ENCODE measurements at places on chromosomes 11 and 22.

GRCh38 chr22:42692239-42693054, 28.2 kb downstream of the A4GALT start:
- DNase-seq, result peak; percentile 23

- peak; percentile 87 for DNase-seq
Observed at GRCh38 chr11:75474878-75475766, 42.1 kb upstream of the KLHL35 start.

DNA sequence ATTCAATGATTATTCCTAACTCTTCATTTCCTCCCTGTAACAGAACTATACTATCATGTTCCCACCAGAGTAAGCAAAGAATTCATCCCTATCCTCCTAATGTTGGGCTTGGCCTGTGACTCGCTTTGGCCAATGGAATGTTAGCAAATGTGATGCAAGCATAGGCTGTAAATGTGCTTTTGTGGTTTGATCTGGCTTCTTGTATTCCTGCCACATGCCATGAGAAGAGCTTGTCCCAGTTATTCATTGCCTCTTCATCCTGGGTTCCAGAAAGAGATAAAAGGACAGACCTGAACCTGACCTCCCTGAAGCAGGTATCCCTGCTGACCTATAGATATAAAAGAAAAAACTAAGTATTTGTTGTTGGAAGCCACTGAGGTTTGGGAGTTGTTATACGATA, 51.0 kb downstream of the SYTL2 start:
- no peak for DNase-seq

- DNase-seq, result no peak
Observed at GRCh38 chr11:120744016-120744994, 232.8 kb downstream of the GRIK4 start.

GRCh38 chr11:114157476-114158050, 98.1 kb downstream of the ZBTB16 start:
- no peak for DNase-seq

DNA sequence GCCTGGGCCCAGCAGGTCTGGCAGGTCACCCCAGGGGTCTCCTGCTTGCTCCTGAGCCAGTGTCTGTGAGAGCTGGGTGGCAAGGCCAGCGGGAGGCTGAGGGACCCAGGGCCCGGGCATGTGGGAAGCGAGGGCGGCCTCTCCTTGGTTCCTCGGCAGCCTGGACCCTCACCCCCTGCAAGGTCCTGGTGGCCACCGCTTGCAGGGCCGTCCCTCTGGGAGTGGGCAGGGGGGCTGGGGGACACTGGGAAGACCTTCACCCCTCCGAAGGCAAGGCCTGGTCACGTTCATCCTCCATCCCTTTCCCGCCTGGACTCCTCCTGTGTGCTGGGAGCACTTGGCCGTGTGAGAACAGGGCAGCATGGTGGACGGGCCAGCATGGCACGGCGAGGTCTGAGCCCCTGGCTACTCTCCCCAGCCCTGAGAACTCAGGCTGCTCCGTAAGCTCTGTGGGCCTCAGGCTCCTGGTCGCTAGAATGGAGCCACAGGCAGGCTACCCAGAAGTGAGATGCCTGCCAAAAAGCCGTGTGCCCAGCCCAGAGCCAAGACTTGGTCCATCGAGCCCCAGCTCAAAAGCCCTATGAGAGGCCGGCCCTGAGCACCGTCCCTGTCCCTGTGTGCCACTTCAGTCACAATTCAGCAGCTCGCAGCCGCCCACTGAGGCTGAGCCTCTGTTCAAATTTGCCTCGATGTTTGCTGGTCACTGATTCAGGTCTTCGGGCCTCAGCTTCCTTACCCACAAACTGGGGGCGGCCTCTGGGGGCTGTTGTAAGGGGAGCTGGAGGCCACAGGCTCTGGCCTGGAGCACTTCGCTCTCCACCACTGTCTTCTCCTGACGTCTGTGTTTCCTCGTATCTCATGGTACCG, 45.0 kb downstream of the IGLL1 start:
- no peak for DNase-seq

- no peak for DNase-seq
Observed at GRCh38 chr22:23267226-23268043, 87.1 kb downstream of the BCR start.

DNA sequence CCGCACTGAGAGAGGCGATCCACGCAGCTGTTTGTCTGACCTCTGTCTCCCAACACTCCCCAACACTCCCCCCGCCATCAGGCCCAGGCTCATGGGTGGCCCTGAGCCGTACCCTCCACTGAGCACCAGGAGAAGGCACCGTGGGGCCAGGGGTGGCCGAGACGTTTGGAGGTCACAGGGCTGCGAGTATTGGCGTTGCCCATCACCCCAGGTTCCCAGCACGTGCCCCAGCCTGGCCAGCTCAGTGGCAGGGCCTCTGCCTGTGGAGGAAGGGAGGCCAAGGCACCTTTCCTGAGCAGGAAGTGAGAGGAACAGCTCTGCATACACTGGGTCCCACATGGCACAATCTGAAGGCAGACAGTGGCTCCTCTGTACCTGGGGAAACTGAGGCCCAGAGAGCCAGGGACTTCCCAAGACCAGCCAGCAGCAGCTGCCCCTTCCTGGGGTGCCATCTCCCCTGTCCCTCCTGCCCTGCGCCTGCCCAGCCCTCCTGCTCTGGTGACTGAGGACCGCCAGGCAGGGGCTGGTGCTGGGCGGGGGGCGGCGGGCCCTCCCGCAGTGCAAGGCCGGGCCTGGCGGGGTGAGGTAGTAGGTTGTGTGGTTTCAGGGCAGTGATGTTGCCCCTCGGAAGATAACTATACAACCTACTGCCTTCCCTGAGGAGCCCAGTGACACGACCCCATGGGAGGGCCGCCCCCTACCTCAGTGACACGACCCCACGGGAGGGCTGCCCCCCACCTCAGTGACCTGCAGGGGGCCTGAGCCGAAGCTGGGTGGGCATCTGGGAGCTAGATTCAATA, 37.0 kb upstream of the PPARA start:
- no peak for DNase-seq

DNA sequence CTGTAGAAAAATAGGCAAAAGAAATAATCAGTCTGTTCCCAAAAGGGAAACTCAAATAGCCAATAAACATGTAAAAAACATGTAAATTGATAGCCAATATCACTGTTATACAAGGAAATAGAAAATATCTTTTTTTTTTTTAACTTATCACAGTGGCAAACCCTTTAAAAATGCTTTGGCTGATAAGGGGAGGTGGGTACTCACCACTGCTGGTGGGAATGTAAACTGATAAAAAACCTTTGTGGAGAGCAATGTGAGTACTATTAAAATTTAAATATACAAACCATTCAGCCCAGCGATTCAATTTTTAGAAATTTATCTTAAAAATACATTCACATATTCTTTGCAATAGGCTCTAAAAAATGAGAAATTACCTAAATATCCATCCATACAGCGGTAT, 3.6 kb downstream of the RPUSD4 start:
- no peak for DNase-seq

DNA sequence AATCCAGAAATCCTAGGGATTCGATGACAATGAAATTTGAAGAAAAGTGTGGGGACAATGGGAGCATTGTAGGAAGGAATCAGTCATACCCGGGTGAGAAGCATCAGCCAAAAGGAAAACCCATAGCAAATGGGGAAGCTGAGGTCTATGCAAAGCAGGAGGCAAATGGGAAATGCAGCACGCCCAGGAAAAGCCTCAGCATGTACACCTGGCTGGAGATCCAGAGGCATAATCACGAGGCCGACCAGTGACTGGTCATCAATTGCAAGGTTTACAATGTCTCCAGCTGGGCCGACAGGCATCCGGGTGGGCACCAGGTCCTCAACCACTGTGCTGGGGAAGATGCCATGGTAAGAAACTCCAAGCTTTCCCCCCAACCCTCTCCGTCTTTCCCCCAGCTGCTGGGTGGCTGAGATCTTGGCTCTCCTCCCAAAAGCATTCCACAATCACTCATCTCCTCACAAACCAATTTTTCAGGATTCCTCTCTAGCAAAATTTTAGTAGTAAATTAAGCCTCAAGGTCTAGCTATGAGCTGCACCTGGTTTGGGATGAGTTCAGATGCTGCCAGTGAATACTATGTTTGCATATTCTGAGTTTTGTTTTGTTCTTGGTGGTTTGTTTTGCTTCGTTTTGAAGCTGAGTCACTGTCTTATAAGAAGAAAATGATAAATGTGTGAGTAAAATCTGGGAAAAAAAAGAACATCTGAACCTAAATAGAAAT, 98.0 kb upstream of the OR5AK2 start:
- DNase-seq, result no peak

DNA sequence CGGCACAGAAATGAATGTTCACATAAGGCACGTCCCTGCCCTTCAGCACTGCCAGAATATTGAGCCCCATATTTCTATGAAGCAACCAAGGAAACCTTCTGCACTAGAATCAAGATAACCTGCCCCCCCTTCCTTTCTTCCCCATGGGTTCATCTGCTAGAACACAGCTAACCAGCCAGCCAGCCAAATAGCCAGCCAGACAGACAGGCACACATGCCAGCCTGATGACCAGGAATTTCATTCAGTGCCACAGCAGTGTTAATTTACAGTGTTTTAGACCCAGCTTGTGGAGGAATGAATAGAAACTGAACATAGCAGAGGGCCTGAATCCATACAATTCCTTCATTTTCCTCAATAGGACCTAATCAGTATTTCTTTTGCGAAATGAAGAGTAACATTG, 57.0 kb downstream of the TENM4 start:
- DNase-seq, result no peak

DNA sequence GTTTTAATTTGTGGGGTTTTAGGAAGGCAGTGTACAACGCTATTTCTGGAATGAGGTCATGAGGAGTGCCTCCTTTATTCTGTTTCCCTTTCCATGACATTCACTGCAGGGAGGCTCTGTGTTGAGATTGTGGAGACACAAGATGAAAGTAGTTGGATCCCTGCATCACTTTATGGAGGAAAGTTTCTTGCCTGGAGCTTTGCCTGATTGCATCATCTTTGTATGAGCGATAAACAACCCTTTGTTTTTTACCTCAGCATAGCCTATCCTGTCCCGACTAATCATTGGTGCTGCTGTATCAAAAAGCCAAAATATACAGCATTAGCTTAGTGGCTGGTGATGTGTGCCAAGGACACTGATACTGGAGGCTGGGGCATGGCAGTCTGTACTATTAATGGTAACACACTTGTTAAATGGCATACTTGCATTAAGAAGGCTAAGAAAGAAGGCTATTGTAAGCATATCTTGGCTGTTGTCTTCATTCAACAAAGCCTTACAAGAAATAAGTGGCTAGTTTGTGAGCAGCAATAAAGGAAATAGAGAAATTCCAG, 31.2 kb upstream of the SLC5A4 start:
- DNase-seq, result no peak

- DNase-seq, result no peak
Observed at GRCh38 chr11:11243209-11243589, 109.9 kb downstream of the CSNK2A3 start.

- DNase-seq, result peak; percentile 85
Observed at GRCh38 chr11:119065369-119065768, 2.2 kb upstream of the VPS11 start.

GRCh38 chr11:46050662-46051061, 70.6 kb downstream of the PHF21A start:
- no peak for DNase-seq

DNA sequence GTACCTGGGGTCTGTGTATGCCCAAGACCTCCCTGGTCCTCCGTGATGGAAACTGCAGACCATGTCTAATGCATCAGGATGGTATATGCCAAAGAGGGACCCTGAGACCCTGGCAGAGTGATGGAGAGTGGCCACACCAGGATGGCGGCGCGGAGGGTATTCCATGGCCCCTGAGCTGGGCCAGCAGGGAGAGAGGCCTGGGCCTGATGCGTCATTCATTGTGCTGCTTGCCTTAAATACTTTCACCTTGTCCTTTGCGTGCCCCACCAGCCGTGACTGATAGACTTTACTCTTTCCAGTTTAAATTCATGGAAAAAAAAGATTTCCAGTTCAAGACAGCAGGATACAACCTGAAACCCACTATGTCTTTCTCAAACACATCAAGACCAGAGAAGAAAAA, 5.6 kb upstream of the NDUFV1 start:
- DNase-seq, result no peak

- peak; percentile 30 for DNase-seq
Observed at GRCh38 chr22:37068859-37069258, 17.3 kb downstream of the KCTD17 start.

DNA sequence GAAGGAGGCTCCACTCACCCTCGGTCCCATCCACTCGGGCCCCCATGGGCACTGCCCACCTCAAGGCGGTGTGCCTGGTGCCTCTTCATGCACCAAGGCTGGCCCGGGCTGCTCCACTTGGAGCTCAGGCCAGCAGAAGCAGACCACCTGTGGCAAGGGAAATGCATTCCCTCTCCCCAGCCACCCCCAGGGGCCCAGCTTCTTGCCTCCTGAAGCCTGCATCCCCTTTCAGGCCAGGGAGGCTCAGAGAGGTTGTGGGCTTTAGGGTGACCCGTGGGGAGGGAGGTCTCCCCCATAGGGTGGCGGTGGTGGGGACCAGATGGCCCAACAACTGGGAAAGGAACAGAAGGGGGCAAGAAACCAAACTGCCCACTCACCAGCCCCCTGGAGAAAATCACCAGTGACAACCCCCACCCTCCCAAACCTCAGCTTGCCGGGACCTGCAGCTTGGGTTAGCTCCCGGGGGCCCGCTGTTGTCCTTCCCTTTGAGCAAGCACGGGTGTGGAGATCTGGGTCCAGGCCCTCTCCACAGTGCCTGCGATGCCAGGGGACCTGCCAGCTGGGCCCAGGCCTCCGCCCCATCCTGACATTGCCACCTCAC, 8.4 kb downstream of the CBX6 start:
- DNase-seq, result no peak

GRCh38 chr22:30785527-30785926, 90.9 kb downstream of the OSBP2 start:
- DNase-seq, result no peak

DNA sequence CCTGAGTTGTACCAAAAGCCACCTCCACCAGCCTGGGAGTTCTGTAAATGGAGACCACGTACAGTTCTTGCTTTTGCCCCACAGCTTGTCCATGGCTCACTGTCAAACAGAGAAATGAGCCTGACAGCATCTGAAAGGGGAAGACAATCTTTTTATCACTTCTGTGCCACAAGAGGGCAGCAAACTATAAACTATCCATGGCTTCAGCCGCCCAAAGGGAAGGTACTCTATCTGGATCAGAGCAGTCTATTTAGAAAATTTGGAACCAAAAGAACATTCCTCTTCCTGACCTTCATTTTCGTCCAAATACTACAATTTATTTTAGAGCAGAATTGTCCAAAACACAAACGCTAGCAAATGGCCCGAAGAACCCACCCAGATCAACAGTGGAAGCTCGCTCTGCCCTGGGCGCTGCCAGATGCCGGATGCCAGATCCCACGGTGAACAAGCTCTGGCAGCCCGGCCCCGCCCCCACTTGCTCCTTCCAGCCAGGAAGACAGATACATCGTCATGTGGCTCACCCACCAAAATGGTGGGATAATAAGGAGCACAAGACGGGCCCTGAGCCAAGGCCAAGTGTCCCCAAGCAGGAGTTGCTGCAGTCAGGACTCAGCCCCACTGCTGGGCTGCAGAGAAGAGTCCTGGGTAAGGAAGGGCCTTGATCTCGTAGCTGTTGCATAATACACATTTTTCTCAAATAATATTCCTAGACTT, 23.9 kb upstream of the SCGB1A1 start:
- DNase-seq, result peak; percentile 94

- DNase-seq, result peak; percentile 97
Observed at GRCh38 chr11:95734009-95734572, 55.5 kb downstream of the FAM76B start.

Data from hematopoietic multipotent progenitor cell treated with erythropoietin and hydrocortisone succinate and interleukin-3 and kit ligand, for 4 days (in vitro differentiated cells).